NCI-H345 (cell line): ENCODE measurements at places on chromosomes 5 and 9.

DNA sequence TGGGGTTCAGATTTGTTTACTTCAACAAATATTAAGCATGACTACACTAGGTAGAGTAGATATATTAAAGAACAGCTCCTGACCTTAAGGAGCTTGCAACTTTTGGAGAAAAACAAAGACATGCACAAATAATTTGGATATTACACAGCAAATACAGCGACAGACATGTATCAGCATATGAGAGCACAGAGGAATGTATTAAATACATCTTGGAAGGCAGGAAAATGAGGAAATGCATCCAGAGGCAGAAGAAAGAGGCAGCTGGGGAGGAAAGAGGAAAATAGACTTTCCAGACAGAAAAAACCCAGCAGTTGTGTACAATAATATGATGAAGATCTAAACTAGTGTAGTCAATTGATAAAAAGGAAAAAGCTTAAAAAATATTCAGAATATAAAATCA is 392.2 kb downstream of the PDE4D start:
- no peak for DNase-seq

- DNase-seq: no peak
Observed at GRCh38 chr9:27125030-27125429, 16.0 kb downstream of the TEK start.

DNA sequence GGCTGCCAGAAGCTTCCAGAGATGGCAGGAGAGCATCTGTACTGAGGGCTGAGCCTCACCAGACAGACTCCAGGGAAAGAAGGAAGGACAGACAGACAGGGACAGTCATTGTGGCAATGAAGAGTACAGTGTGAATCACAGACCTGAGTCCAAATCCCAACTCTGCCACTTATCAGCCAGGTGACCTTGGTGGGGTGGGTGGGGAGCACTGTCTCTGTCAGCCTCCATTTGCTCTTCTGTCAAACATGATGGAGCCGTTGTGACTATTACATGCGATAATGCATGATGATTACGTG is 85.9 kb upstream of the FSTL4 start:
- DNase-seq: no peak

DNA sequence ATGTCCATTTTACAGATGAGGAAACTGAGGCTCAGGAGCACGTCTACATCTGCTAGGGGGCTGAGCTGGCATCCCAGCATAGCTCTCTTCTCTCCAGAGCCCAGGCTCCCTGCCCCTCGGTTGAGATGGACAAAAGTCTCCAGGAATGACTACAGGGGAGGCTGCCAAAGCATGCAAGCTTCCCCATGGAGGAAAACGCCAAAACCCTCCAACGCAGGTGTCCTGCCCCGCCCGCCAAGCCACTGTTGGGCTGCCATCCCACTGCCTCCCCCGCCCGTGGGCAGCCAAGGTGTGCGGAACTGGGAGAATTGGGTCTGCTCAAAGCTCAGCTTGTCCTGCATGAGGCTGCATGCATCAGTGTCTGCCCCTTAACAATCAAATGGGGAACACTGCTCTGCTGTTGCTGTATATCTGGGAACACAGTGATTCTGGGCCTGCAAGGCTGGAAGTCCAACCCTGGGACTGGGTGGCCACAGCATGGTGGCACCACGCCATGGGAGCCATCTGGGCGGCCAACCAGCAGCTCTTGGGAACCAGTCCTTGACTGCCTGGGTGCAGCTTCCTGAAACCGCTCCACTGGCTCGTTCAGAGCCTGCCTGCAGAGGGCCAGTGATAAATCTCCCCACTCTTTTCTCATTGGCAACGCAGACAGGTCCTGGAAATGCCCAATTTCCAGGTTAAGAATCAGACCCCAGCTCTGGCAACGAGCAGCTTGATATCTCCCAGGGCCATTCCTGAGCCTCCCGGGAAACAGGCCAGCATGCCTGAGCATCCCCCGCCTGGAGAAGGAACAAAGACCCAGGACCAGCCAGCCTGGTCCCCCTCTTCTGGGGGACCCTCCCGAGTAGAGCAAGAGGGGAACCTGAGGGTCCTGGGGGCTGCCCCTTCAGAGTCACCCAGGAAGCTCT is 3.5 kb downstream of the RALGDS start:
- DNase-seq: no peak

GRCh38 chr9:89179540-89179894 is 899 bp upstream of the SHC3 start:
- DNase-seq: no peak

GRCh38 chr5:73902327-73903051 is 276.5 kb downstream of the ARHGEF28 start:
- peak; percentile 42 for DNase-seq

GRCh38 chr9:137295238-137295811 is 6.7 kb downstream of the NRARP start:
- no peak for DNase-seq

- DNase-seq: no peak
Observed at GRCh38 chr9:6562201-6562600, 83.3 kb downstream of the GLDC start.

DNA sequence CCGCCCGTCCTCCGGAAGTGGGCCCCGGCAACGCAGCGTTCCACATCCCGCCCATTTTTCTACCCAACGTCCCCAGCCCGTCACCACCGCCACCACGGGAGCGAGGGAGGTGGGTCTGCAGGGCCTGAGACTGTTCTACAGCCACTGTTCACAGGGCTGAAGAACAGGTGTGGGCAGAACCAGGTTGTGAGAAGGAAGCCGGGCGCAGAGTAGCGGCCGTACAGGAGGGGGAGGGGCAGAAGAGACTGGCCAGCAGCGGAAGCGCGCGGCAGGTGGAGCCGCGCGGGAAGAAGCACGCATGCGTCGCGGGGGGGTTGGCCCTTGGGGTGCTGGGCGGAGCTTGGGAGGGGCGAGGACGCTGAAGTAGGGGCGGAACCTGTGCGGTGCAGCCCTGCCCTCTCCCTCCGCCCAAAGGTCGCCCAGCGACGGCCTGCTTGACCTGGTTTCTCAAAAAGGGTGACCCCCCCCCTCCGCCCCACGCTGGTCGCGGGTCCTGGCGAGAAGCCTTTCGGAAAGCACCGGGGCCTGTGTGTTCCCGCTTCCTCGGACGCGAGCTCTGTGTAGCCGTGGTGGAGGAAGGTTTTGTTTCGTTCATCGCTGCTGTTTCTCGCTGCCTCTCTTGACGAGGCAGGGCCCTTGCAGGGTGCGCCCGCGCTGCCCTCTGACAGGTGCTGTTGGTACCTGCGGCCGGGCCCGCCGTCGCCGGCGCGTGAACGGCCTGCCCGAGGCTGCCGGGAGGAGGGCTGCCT is 7.8 kb upstream of the MGAT1 start:
- peak; percentile 95 for DNase-seq

GRCh38 chr5:116281309-116281708 is 196.5 kb downstream of the COMMD10 start:
- DNase-seq: no peak

DNA sequence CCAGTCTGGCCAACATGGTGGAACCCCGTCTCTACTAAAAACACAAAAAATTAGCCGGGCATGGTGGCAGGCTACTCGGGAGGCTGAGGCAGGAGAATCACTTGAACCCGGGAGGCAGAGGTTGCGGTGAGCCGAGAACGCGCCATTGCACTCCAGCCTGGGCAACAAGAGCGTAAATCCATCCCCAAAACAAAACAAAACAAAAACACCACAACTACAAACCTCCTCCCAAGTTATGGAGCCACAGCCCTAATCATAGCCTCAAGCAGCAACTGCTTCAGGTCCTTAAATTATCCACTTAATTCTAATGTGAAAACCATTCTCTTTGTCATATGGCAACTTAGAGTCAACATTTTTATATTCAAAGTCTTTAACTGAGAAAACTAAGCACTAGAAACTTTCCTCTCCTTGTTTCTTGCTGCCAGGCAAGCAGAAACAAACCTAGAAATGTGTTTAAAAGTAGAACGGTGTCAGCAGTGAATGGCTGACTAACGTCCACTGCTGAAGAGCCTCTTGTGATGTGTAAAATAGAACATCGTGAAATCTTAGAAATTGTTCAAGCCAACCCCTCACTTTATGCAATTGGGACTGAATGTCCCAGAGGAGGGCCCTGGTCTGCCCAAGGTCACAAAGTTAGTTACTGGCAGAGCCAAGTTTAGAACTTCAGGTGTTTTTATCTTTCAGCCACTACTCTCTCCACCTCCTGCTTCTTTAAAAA is 5.7 kb downstream of the TMEM245 start:
- no peak for DNase-seq

GRCh38 chr5:88837817-88838216 is 45.2 kb downstream of the MEF2C start:
- DNase-seq: no peak

DNA sequence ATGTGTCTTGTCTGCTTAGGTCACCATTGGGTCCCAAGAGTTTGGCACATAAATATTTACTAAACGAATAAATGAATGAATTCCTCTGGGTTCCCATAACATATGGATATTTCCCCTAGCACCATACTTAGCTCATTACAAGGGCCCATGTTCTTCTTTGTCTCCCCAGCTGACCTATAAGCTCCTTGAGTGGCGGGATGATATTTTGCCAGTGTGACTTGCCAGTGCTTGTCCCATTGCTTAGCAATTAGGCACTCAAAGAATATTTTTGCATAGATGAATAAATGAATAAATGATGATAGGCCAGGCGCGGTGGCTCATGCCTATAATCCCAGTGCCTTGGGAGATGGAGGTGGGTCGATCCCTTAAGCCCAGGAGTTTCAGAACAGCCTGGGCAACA is 16.9 kb upstream of the CTNNA1 start:
- DNase-seq: no peak

DNA sequence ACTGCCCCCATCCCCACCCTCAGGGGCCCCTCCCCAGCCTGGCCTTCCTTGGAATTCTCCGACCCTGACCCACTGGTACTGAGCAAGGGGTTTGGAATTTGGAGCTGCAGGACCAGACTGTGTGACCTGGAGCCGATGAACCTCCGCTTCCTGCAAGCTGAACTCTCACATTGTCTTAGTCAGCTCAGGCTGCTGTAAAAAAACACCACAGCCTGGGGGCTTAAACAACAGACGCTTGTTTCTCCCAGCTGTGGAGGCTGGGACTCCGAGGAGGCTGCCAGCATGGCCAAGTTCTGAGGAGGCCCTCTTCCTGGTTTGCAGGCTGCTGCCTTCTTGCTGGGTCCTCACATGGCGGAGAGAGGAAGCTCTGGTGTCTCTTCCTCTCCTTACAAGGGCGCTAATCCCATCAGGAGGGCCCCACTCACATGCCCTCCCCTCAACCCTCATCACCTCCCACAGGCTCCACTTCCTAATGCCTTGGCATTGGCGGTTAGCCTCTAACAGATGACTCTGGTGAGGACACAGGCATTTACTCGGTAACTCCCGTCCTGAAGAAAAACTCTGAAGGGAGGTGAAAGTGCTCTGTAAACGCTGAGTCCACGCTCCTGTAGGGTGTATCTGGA is 42.4 kb downstream of the C5orf15 start:
- no peak for DNase-seq

DNA sequence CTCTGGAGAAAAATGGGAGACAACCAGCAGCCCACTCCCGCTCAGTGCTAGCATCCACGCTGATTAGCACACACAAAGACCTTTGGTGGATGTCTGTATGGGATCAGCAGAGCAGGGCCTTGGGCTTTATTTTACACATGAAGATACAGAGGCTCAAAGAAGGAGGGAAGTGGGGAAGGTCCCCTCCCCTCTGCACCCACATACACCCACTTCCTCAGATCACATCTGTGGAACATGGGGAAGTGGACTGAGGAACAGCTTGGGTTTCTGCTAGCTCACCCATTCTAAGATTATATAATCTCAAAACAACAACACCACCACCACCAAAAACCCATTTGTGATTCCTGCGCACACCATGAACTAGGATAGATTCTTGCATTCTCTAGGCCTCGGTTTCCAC is 14.0 kb downstream of the GGTA1 start:
- no peak for DNase-seq

DNA sequence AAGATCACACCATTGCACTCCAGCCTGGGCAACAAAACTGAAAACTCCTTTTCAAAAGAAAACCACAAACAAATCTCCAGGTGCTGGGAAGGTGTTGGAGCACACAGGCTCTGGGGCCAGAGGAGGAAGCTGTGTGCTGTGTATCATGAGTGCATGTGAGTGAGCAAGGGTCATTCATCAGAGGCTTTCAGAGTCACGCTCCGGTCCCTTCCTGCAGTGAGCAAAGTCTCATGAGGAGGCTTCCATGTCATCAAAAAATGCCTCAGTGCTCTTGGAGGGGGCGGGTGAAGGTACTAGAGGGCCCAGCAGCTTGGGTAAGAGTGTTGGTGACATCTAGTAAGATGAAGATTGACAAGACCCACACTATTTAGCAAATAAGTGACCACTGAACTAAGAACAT is 48.3 kb upstream of the TESK1 start:
- no peak for DNase-seq

- no peak for DNase-seq
Observed at GRCh38 chr9:129270903-129271431, 92.9 kb upstream of the IER5L start.

DNA sequence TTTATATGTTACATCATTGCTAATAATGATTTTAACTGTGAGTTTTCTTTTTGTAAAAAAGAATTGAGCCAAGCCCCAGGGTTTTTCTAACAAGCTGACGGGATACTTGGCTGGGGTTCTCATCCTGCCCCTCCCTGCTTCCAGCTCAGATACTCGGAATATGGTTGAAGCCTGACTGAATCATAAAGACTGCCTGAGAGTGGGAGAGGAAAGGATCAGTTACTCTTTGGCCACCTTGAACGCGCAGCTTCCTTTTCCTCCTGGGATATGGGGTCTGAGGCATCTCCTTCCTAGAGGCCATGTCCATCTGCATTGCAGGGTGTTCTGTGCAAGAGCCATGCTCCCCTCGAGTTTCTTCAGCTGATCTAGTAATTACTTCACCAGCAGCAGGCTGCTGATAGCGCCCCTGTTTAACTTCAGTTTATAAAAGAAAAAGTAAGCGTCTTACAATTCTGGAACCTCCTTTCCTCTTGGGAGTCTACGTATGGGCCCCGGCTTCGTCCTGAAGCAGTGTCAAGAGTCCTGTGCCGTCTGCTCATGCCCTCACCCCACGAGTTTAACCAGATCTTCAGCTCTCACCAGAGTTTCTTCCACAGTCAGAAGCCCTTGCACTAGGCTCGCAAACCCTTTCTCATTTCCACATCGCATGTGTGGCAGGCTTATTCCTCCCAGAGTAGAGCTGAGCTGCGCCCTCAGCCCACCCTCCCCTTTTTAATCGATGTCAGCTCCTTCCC is 130.0 kb downstream of the MVB12B start:
- DNase-seq: no peak

GRCh38 chr9:135993765-135994500 is 32.8 kb upstream of the UBAC1 start:
- no peak for DNase-seq

DNA sequence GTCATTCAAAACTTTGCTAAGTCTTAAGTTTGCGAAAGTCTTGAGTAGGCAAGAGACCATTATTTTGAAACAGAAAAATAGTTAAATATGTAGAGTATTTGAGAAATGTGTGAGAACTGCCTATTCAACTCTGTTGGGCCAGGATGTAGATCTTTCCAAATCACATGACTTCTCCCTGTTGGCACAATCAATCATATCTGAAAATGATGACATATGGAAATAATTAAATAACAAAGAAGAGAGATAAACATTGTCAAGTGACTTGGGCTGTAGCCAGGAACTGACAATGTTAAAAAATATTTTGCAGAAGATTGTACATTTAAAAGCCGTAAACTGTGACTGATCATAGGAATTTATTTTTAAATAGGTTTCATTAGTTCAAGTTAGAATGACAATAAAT is 104.6 kb upstream of the IL6ST start:
- no peak for DNase-seq
